ENCODE measurements at places on chromosomes 1 and 21.

DNA sequence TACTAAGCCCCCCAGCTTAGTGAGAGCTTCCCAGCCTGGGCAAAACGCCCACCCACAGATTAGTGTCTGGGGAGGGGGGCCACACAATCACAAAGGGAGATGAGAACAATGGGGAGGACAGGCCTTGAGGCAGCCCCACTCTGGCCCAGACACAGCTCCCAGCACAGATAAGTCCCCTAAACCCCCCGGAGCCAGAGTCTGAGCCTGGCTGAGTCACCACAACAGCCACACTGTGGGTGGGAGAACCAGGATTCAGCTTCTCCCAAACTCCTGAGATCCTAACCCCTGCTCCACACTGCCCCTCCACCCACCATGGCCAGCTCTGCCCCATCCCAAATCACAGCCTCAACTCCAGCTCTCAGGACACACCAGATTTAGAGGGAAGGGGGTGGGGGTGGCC is 4.2 kb downstream of the NECTIN4 start:
- DNase-seq, result no peak

GRCh38 chr1:165484532-165484931 is 39.6 kb upstream of the RXRG start:
- DNase-seq, result no peak

- DNase-seq, result no peak
Observed at GRCh38 chr1:46406881-46407608, 12.9 kb downstream of the FAAH start.

DNA sequence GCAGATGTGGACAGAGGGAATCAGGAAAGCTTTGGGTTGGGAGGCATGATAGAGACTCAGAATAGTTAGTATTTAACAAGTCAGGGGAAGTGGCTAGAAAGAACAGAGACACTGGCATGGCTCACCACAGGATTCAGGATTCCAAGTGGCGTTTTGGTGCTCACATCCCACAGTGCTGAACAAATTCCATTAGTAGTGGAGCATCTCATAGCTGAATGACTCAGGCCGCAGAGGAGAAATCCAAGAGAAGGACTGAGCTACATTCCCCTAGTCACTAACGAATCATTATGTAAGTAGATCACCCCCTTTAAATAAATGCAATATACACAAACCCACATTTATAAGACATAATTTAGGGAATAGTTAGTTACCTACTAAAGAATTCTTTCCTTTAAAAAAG is 5.0 kb upstream of the KCNJ9 start:
- no peak for DNase-seq

- peak; percentile 10 for DNase-seq
Observed at GRCh38 chr1:63575340-63575826, 17.8 kb upstream of the PGM1 start.

DNA sequence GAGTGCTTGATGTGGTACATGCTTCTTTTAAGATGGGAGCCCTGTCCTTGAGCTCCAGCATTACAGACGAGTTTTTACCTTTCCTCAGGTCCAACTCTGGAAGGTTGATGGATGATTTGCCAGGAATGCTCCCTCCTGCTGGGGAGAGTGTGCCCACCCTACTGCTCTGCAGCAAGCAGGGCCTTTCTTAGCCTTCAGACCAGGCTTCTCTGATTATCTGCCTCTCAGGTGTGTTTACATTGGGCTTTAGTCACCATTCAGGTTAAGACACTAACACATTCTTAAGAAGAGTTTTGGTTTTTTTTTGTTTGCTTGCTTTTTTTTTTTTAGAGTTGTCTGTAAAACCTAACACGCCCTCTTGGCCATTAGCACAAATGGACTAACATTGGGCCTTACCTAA is 301.8 kb downstream of the KCNT2 start:
- DNase-seq, result no peak

DNA sequence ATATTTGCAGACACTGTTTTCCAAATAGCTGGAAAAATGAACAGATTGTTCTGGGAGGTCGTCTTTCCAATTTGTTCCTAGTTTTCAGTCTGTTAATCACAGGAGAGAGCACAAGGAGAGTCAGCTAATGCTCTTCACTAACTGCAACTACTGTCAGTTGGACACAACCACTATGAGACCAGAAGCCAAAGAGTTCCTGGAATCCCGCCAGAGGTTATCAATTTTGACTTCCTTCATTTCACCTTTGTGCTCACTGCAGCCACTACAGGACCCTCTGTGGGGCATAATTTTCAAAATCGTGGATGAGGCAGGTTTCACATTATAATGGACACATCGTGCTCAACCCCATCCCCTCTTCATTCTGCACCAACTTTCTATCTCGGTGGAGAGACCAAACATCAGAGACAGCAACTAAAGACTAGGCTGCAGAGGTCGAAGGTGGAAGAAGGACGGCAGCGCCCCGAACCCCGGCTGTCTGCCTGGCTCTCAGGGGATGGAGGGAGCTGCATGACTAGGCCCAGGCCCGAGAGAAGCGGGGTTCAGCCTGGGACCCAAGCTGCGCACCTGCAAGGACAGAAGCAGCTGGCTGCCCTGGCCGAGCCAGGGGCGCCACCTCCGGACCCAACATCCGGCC is 602 bp downstream of the KIAA0319L start:
- no peak for DNase-seq

- DNase-seq, result no peak
Observed at GRCh38 chr21:22191581-22191980, 1193.4 kb downstream of the NCAM2 start.

Measured in dermis microvascular lymphatic vessel endothelial cell (primary cell).